Non-pigmented ciliary epithelial cell (primary cell): ENCODE measurements at places on chromosomes 4 and X.

GRCh38 chrX:46447384-46447783, 97.8 kb downstream of the ZNF674 start:
- no peak for DNase-seq

DNA sequence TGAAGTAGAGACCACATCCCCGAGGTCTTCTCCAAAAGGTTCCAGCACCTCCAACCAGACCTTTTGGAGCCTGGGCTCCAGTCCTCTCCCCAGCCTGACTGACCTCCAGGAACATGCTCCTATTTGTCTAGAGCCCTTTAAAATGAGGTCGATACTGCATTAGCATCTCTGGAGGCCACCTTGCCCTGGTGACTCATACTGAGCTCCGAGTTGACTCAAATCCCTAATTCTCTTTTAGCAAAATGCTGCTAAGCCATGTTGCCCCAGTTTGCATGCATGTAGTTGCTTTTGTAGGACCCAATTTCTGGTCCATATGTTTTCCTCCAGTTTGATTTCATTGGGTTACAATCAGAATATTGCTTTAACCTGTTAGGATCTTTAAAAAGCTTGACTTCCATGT, 43.5 kb upstream of the CITED1 start:
- DNase-seq, result no peak

GRCh38 chr4:112181358-112182000, 36.2 kb downstream of the FAM241A start:
- no peak for DNase-seq

- no peak for DNase-seq
Observed at GRCh38 chr4:119191505-119191904, 21.0 kb upstream of the USP53 start.

GRCh38 chrX:118189628-118190027, 73.0 kb upstream of the KLHL13 start:
- DNase-seq, result no peak
